Kidney (tissue), 22 donors: ENCODE measurements at places on chromosomes 16 and 17. TPM values are rescaled to one million over a fixed set of nuclear protein-coding genes. Genes with fewer than 3 reads are reported as not detected.
A peak's percentile ranks its signal among the peaks of the same experiment; 100 is the strongest.

OTOP2 gene
- total RNA-seq, result not detected

ORMDL3 gene
- 48.8 TPM for total RNA-seq

DNA sequence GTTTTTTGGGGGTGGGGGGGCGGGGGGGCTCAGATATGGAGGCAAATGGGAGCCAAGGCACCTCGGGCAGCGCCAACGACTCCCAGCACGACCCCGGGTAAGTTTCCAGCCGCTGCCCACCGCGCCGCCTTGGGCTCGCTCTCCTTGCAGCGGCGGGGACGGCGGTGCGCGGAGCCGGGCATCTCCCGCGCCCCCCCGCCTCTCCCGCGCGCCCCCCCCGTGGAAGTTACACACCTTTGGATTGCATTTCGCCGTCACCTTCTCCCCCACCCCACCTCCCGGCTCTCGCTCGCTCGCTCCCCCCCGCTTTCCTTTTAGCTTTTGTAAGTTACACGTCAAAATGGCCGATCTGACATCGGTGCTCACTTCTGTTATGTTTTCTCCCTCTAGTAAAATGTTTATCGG is 387 bp downstream of the MSI2 start:
- H3K27ac ChIP-seq, result peak overlapping the region; percentile 68
- H3K4me3 ChIP-seq, result peak overlapping the region; percentile 86
- DNase-seq, result peak; percentile 46
- peaks cover 5% of the 10 kb centered on the region for H3K4me1 ChIP-seq
- H3K36me3 ChIP-seq, result peaks cover 6% of the 10 kb centered on the region

- peaks cover 9% of the 10 kb centered on the region for H3K36me3 ChIP-seq
- no peaks in the 10 kb centered on the region for H3K27me3 ChIP-seq
- no peak overlapping the region for H3K27ac ChIP-seq
- DNase-seq, result no peak
These were observed 23.6 kb upstream of the ATP5MC1 start for GRCh38 chr17:48868916-48869500.

DNA sequence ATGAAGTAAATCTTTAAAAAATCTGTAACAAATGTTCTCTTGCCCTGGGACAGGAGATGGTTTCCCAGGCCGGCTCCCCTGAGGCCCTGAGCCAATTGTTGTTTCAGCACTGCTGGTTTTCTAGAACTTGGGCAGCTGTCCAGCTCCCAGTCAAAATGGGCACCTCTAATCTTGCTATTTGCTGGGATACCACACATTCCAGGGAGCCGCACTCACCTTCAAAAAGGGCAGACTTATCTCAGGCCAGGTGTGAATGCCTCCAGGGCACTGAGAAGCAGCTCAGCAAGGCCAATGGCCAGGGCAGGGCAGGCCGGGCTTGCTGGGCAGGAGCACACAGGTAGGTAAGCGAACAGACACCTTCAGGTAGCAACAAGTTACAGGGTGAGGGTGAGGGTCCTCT is 24.4 kb downstream of the TRIM16 start:
- DNase-seq, result peak; percentile 83
- H3K4me1 ChIP-seq, result no peaks in the 10 kb centered on the region
- no peaks in the 10 kb centered on the region for H3K27me3 ChIP-seq
- peak overlapping the region; percentile 8 for H3K27ac ChIP-seq
